ENCODE measurements at places on chromosomes 7 and 10.
A peak's percentile ranks its signal among the peaks of the same experiment; 100 is the strongest.

DNA sequence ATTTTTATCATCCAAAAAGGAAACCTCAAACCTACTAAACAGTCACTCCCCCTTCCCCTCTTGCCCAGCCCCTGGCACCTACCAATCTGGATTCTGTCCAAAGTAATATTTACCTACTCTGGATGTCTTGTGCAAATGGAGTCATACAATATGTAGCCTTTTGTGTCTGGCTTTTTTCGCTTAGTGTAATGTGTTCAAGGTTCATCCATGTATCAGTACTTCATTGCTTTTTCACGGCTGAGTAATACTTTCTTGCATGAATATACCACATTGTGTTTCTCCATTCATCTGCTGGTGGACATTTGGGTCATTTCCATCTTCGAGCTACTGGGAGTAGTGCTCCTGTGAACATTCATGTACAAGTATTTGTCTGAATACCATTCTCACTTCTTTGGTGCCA lies 113.6 kb downstream of the EEPD1 start:
- DNase-seq = no peak

DNA sequence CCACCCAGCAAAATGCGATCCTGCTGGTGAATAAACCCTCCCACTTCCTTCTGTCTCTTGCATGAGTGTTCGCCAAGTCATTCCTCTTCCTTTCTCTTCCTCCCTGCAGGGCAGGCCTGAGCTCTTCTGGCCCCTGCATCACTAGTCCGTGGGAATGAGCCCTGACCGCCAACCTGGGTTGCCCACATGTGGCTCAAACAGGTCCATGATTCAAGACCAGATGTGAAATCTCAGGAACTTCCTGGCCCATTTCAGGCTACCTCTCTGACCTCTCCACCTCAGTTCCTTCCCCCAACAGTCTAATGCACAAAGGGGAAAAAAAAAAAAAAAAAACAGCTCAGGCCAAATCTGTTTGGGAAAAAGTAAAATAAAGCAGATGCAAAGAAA lies 5.4 kb upstream of the YWHAG start:
- DNase-seq = no peak

- DNase-seq = no peak
Measured at GRCh38 chr7:134415700-134416099, 43.2 kb downstream of the AKR1B1 start.

DNA sequence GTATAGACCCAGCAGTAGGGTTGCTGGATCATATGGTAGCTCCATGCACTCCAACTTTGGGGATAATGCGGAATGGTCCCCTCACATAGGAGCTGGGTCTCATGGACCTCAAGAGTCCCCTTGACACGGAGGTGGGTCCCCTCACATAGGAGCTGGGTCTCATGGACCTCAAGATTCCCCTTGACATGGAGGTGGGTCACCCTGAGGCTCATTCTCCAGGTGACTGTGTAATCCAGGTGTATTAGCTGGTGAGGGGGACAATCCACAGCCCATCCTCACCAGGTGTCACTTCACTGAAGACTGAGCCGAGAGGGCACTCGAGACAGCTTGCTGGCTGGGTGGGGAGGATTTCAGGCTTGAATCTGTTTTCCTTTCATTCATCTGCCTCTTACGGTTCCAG lies 121.9 kb downstream of the PTPN20 start:
- DNase-seq = no peak

DNA sequence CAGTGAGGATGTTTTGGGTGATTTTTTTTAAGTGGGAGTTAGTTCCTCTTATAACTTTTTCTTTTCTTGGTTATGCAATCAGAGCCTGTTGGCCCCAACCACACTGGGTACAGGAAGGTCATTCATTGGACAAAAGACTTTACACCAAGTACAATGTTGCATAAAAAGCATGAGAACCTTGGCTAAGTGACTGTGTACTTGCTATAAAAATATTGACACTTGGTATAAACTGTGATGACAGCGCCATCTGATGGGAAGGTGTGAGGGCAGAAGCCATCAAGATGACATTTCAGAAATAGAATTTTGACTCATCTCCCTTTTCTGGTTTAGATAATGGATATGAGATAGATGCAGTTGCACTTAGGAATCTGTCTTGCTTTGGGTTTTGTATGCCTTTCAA lies 126.4 kb upstream of the CCDC6 start:
- peak; percentile 39 for DNase-seq

GRCh38 chr7:116431787-116432526 lies 67.6 kb upstream of the CAV2 start:
- DNase-seq = no peak

GRCh38 chr7:150361807-150362621 lies 6.6 kb upstream of the REPIN1 start:
- DNase-seq = no peak

GRCh38 chr7:25735674-25736242 lies 416.2 kb upstream of the NFE2L3 start:
- no peak for DNase-seq

DNA sequence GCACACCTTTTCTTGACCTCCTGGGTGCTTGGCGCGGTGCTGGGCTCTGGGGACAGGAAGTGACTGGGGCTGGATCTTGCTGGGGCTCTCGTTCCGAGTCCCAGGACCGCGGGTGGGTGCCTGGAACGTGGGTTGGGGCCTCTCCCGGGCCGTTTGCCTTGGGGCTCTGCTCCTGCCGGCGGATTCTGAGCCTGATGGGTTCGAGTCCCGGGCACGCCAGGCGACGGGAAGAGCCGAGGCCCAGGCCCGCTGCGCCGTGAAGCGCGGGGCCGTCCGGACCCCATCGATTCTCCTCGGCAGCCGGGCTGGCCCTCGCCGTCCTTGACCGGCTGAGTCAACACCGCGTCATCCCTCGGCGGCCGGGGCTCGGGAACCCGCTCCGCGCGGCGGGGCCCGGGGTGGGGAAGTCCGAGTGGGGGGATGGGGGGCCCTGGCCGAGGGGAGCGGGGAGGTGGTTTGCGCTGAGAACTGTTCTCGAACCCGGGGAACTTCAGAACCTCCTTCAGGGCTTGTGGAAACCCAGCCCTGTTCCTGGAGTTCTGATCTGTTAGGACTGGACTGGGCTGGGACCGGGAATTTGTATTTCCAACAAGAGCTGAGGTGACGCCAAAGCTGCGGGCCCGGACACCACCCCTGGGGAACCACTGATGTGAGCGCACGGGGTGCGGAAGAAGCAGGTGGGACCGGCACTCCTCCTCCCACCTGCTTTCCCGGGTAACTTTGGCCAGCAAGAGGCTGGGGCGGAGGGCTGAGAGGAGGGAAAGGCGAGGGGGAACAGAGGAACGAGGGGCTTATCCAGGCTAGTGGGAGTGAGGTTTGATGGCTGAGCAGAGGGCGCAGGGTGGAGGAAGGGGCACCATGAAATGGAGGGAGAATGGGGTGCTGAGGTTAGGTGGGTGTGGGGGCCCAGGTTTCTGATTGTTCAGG lies 6.2 kb downstream of the HHEX start:
- no peak for DNase-seq

DNA sequence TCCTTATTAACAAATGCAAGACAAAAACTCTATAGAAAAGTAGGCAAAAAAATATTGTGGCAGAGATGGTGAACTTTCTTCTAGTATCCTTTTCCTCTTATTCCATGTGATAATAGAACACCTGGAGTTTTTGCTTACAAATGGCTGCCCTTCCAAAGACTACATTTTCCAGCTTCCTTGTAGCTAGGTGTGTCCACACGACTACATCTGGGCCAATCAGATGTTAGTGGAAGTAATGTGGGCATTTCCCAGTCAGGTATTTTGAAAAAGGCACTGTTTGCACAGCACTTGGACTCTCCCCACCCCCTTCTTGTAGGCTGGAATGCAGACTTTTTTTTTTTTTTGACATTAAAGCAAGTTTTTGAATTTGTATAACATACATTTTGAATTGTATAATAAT lies 105.5 kb upstream of the TBX20 start:
- no peak for DNase-seq

GRCh38 chr7:36204929-36205635 lies 52.0 kb downstream of the EEPD1 start:
- no peak for DNase-seq

DNA sequence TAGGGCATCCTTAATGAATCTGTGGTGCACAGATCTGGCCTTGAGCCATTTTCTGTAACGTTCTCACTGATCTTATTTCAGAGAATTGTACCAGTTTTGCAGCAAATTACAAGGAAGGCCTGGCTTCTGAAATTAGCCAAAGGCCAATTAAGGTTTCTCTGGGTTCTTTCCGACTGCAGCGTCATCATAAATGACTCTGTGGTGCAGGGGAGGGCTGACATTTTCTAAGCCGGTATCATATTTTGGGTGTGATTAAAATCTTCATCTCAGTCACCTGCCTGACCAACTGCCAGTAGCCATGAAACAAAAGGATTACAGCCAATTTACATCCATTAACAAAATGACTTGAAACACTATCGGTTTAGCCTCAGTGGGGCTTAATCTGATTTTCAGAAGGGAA lies 363.7 kb downstream of the ADRA2A start:
- no peak for DNase-seq
